Suppressor macrophage (primary cell): ENCODE measurements at places on chromosomes 12 and 14.

DNA sequence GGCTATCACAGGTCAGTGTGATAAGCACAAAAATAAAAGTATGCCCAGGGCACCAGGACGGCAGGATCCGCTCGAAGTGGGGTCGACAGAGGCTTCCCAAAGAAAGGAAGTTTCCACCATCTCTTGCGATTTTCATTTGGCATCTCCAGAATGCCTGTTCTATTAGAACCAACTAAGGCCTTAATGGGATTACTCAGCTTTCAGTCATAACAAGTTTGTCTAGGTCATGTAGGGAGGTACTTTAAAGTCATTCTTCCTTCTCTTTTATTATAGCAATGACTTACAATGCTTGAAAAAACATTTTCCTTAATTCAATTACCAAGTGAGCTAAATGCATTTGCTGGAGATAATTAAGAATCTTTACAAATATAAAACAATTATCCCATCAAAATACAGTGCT is 83.6 kb upstream of the DIO3 start:
- DNase-seq: no peak

GRCh38 chr12:98409548-98409947 is 105.8 kb upstream of the TMPO start:
- no peak for DNase-seq

DNA sequence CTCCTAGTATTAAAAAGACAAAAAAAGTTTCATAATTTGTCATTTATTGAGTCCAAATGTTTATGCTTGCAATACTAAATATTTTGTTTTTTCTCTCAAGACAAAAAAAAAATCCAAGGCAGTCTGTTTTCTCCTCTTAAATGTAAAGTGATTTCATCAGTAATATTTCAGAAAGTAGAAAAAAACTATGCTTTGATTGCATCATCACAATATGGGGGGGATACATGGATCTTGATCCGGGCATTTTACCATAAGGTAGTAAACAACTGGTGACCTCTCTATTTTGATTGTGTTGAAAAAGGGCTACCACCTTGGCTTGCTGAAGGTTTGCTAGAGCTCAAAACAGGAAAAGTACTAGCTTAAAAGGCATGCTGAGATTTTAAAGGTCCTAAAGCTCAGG is 43.6 kb downstream of the ERGIC2 start:
- no peak for DNase-seq

GRCh38 chr12:101779626-101780025 is 40.4 kb upstream of the SYCP3 start:
- DNase-seq: no peak
